Activated CD8-positive, alpha-beta memory T cell treated with anti-CD3 and anti-CD28 coated beads, Interleukin-2, amount 10 ng/mL, durations not matched to agents 7 days and 5 days (primary cell): ENCODE measurements at places on chromosomes 7 and 10. TPM values are rescaled to one million over a fixed set of nuclear protein-coding genes. Genes with fewer than 3 reads are reported as not detected.

ASZ1 gene
- total RNA-seq = not detected

RTKN2 gene
- total RNA-seq = 3.8 TPM

MAGI2 gene
- total RNA-seq = 0.19 TPM

SOSTDC1 gene
- not detected for total RNA-seq

ELOVL3 gene
- not detected for total RNA-seq

VIPR2 gene
- not detected for total RNA-seq

LEP gene
- total RNA-seq = not detected

SUGCT gene
- 0.21 TPM for total RNA-seq

MAPK8 gene
- 111 TPM for total RNA-seq
